Kidney epithelial cell (primary cell): ENCODE measurements at places on chromosomes 1 and 21.

DNA sequence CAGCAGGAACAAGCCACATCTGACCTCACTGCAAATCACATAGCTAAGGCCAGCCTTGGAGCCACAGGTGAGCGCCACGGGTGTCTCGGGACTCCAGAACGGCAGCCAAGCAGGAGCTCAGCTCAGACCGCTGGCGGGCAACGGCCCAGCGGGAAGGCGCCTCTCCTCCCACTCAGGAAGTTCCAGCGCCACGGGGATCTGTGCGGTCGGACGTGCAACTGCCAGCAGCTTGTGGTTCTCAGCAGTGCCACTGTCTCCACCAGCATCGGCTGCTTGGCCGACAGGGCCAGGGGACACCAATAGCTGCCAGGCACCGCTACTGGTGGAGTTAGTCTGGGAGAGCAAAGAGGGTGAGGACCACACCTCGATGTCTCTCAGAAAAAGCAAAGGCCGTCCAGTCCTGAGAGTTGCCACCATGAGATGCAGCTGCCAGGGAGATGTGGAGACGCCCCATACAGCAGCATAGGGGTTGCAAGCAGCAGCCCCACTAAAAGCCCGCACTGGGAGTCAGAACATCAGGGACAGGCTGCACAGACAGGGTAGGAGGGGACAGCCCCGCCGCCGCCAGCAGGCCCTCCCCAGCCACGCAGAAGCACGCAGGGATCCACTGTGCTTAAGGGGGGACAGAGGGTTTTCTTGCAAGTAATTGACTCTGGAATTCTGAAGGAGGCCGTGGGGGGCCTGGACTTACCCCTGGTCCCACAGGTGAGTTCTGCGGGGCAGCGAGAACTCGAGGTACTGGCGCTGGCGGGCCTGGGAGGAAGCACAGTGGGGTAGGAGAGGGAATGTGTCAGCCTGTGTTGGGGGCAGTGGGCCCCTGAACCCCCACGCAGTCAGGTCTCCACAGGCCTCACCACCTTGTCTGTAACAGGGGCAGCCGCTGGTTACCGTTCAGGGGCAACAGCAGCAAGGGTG is 83.5 kb downstream of the NPHP4 start:
- no peak for DNase-seq

DNA sequence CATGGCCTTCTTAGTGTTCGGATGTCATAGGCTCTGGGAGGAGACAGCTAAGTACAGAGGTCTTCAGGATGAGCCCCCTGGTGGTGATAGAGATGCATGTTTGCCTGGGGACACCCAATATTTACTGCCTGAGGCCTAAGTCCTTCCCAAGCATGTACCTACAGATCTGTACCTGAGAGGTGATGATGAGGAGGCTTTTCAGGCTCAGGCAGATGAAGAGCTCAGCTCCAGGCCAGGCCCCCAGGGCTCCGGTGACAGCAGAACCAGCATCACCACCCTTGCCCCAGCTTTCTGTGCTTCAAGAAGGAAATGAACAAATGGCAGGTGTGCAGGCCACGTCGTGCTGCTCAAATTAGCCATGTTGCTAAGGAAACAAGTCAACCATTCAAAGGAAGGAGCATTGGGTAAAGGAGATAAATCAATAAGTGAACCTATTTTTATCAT is 21.1 kb downstream of the CACNA1E start:
- no peak for DNase-seq

DNA sequence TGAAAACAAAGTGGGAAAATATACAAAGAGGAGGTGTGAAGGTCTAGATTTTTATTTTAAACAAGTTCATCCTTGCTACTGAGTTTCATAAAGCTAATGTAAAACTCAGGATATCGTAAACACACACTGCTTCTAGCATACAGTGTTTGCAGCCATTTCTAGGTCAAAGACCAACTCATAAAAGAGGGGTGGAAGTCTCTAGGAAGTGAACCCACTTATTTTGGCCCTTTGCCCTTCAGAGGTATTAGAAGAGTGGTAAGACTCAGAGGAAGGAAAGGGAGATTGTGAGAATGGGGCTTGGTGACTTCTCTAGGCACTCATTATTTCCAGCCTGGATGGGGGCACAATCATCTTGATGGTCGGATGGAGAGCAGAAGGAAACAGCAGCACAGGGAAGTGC is 91.2 kb downstream of the TNFSF18 start:
- no peak for DNase-seq

DNA sequence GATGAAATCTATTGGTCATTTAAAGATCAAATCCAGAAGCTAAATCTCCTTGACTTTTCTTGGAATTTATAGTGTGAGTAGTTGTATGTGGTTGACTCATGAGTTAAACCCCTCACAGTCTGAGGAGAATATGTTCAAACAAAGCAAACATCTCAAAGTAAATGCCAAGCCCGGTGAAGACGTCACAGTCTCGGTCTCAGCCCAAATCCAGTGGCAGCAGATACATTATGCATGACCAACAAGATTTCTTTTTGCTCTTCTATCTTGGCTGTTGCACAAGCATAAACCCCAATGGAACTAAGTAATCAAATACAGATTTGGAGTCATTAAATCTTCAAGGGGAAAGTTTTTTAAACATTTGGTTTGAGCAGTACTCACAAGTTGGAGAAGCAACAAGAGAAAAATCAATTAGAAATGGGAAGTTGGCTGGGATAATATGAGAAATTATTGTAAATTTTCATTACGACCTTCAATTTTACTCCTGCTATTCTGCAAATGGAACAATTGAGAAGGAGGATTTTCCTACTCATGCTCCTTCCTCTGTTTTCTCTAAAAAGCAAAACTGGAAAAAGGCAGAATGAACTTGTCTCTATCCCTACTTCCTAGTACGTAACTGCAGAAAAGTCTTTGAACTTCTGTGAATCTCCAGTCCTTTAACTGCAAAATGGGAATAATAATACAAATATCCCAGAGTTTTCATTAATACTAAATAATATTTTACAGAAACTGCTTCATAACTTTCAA is 575.8 kb downstream of the NUF2 start:
- DNase-seq, result no peak

DNA sequence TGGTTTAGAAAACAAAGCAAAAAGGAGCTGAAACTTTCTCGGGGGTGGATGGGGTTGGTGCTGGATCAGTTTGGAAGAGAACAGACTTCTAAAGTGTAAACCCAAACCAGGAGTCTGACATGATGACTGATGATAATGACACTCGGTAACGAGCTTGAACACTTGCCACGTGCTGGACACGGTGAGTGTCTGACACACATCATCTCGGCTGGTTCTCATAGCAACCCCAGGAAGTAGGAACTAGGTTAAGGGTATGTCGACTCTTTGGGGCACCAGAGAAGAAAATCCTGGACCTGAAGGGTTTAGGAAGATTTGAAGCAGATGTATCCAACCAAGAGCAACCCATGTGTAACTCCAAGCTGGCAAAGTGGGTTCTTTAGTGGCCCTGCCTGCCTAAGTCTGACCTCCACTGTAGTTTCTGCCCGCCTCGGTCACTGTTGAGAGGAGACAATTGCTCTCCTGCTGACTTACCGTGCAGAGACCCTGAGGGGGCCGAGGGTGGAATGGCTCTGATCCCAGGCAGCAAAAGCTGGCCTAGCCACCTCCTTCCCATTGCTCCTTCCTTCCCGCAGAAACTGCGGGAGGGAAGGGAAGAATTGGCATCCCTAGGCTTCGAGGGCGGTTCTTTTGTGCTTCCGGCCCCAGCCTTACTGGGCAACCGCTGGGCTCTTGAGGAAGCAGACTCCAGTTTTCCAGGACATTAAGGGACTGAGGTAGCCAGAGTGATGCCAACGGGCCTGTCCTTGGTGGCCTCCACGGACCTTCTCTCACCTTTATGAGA is 156.0 kb downstream of the TOMM20 start:
- DNase-seq, result no peak

GRCh38 chr1:225447650-225448089 is 19.8 kb upstream of the LBR start:
- DNase-seq, result no peak

DNA sequence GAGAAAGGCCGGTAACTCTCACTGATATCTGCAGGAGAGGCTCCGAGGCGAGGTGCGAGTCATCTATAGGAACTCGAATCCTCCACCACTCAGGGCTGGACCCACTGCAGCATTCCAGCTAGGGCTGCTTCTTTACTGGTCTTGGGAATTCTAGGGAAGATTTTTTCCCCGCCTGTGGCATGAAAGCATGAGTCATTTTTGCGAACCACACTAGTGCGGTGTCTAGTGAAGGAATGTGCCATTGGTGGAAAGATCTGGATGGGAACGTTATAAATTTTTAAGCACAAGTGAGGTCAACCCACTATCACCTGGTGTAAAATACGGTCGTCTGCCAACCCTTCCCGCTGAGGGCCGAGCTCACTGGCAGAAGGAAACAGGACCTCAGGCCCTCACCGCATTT is 49.7 kb downstream of the SYF2 start:
- peak; percentile 12 for DNase-seq

GRCh38 chr1:55980582-55980981 is 598.8 kb downstream of the PLPP3 start:
- no peak for DNase-seq

GRCh38 chr1:46183079-46183847 is 7.0 kb upstream of the P3R3URF start:
- DNase-seq, result peak; percentile 97

DNA sequence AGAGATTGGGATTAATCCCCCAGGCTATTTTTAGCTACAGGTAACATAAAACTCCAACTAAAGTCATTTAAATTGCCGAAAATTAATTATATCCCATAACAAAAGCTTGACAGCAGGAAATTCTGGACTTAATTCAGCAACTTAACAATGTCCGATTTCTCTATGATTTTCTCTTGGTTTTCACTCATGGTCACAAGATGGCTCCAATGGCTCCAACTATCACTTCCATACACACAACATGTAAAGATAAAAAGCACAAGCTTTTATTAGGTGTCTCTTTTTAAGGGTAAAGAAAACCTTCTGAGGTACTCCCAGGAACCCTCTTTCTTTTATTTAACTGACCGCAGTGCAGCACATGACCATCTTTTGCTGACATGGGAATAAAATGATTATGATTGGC is 363.5 kb upstream of the PTBP2 start:
- no peak for DNase-seq
